ENCODE measurements at places on chromosomes 4 and X.

- DNase-seq: no peak
Measured at GRCh38 chr4:80407246-80407645, 71.7 kb downstream of the CFAP299 start.

GRCh38 chr4:149347139-149347538 lies 468.5 kb downstream of the IQCM start:
- DNase-seq: no peak

DNA sequence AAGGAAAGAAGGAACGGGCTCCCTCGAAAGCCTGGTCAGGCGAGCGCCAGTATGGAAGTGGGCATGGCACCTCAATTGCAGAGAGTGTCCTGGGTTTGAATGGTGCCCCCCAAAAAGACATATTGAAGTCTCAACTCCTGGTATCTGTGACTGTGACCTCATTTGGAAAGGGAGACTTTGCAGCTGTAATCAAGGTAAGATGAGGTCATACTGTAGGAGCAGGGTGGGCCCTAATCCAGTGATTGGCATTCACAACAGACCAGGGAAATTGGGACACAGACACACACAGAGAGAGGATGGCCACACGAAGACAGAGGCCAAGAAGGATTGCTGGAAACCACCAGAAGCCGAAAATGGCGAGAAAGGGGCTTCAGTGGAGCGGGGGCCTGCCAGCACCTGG lies 6.4 kb downstream of the ZFP92 start:
- DNase-seq: no peak

- DNase-seq: no peak
Measured at GRCh38 chr4:165440415-165441158, 61.8 kb downstream of the CPE start.

- no peak for DNase-seq
Measured at GRCh38 chr4:116561768-116562167, 523.6 kb downstream of the TRAM1L1 start.

GRCh38 chr4:34148322-34148908 lies 2095.9 kb downstream of the ARAP2 start:
- no peak for DNase-seq

DNA sequence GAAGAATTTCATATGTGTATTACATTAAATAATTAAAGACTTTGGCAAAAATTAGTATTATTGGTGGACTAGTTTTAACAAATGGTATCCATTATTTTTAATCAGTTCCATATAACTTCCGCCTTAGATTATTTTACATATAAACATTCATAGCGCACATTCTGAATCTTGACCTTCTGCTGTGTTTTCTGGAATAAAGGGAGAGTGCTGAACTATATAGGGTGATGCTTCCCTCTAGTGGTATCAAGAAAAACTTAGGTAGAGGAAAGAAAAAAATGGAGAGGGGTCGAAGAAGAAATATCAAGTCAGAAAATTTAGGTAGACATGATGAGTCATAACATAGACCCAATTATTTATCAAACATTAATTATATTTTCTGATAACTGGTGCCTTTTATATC lies 155.6 kb upstream of the PACRGL start:
- DNase-seq: no peak

DNA sequence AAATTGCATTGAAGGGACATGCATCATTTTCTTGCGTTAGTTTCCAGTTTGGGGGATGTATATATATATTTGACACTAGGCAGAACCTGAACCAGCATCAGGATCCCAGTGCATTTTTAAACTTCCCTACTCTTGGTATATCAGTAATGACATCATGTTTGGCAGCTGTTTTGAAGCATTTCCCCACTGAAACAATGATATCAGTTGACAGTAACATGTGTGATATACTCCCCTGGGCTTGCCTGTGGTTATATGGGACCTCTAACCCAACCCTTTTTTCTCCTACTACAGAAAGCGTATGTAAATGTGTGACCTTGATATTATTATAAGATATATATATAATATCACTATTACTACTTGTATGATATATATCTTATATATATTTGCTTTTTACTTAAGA lies 225.9 kb upstream of the CASK start:
- DNase-seq: no peak

GRCh38 chr4:142314247-142314646 lies 531.9 kb downstream of the INPP4B start:
- DNase-seq: no peak

- DNase-seq: no peak
Measured at GRCh38 chr4:182272151-182272550, 28.9 kb downstream of the TENM3 start.

DNA sequence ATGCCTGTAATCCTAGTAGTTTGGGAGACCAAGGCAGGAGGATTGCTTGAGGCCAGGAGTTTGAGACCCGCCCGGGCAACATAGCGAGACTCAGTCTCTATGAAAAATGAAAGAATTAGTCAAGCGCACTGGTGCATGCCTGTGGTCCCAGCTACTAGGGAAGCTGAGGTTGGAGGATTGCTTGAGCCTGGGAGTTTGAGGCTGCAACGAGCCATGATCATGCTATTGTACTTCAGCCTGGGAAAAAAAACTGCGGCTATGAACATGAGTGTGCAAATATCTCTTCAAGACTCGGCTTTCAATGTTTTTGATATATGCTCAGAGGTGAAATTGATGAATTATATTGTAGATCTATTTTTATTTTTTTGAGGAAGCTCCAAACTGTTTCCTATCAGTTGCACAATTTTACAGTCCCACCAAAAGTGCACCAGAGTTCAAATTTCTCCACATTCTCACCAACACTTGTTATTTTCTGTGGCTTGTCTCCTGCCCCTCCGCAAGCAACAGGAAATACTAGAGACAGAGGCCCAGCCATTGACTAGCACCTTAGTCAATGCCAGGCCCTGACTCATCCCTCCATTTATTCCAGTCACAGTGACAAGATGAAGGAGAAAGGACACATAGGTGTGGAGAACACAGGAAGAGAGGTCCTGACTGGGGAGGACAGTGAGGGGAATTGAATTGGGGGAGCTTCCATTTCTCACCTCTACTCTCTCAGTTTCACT lies 33.1 kb upstream of the ZNF41 start:
- no peak for DNase-seq

DNA sequence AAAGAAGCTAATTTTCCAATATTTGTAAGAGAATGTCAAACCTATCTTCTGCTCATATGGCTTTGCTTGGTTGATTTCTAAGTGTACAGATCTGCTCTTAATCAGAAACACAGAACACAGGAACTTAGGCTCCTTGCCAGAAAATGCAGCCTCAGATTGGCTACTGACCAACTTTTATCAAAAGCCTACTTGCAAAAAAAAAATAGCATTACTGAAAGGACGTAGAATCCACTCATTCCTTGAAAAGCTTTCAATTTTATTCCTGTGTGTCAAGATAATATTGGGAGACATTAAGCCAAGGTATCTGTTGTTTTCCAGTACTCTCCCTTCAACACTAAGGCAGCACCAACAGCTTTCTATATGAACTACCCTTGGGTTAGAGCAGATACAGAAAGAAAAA lies 127.6 kb upstream of the INTU start:
- DNase-seq: no peak

GRCh38 chr4:83065266-83065665 lies 30.3 kb downstream of the COPS4 start:
- DNase-seq: no peak

DNA sequence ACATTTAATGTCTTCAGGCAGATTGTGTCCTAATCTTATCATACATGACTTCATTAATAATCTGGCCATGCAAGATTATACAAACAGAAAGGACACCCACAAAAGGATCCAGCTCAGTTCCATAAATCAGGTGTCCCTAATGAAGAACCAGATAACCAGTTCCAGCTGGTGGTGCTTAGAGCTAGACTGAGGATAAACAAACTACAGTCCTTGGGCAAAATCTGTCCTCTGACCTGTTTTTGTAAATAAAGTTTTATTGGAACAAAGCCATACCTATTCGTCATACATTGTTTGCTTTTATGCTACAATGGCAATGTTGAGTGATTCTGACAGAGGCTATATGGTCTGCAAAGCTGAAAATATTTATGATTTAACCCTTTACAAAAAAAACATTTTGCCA lies 199.5 kb downstream of the MID1IP1 start:
- DNase-seq: no peak

DNA sequence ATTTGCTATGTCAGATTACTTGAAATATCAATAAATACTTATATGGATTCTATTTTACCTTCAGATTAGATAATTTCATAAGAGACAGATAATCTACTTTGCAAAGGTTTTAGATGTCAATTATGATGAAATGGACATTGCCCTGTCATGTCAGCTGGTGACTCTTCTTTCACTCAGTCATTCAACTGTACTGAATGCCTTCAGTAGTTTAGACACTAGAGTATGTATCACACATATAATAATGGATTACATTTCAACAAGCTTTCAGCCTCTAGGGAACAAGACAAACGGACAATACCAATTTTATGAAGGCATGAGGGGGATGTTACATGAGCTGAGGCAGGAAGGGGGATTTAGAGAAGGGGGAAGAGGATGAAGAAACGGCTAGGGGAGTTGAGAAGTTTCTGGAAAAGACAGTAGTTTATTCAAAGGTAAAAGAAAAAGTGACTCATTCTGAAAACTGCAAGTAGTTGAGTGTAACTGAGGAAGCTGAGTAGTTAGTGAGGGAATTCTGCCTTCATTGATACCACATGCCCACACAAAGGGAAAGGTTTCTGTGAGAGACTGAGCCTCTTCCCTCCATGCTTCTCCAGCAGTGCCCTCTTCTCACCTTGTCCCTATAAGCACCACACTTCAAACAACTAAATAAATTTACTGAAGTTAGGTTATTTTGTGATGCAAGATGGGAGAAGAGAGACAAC lies 25.7 kb downstream of the SLC9B2 start:
- no peak for DNase-seq

- no peak for DNase-seq
Measured at GRCh38 chr4:135277068-135277979, 1075.7 kb upstream of the PABPC4L start.

DNA sequence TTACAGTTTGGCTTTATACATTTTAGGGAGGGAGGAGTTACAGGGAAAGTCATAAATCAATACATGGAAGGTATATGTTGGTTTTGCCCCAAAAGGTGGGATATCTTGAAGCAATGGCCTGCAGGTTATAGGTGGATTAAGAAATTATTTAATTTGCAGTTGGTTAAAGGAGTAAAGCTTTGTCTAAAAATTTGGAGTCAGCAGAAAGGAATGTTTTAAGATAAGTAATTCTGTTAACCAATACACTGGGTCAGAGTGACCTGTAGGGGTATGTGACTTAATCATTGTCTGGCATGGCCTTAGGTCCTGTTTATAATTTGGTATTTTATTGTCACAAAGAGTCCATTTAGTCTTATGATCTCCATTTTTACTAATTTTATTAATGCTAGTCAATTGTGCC lies 115.0 kb downstream of the AGTR2 start:
- DNase-seq: no peak

- no peak for DNase-seq
Measured at GRCh38 chr4:38667085-38667893, 3.3 kb downstream of the KLF3 start.

DNA sequence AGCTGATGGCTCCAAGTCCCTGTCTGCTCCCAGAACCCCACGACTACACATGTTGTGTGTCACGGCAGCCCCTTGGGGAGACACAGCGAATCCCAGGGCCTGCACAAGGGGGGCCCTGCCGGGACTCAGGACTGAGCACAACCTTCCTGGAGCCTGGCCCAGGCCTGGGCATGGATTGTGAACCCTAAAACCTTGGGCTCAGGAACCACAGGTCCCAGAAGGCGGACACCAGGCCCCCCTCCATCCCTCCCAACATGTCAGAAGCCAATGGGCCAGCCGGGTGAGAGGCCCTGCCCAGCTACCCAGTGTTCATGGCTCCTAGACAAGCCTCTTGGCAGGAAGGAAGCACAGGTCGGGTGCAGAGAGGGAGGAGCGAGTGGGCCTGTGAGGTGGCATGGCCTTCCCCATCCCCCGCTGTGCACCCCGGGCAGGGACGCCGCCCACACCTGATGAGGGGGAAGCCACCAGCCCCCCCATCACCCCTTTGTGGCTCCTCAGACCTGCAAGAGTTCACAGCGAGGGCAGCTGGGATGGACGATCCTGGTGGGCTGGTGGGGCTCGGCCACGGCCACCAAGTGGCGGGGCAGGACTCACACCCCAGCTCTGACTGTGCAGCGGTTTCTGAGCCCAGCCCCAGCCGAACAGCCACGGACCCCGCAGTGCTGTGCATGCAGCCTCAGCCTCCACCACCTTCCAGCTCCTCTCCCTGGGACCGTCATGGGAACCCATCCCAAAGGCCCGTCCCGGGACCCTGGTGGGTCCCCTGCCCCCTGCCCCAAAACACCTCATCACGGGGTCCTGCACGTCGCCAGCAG lies 3.7 kb downstream of the PDE6B start:
- DNase-seq: no peak

Measured in activated naive CD8-positive, alpha-beta T cell treated with anti-CD3 and anti-CD28 coated beads, Interleukin-2, amount 50 U/mL, for 16 hours (primary cell).